ENCODE measurements at places on chromosomes 12 and 14.
A peak's percentile ranks its signal among the peaks of the same experiment; 100 is the strongest.

- no peak for DNase-seq
Observed at GRCh38 chr12:25764409-25764808, 194.1 kb upstream of the RASSF8 start.

- no peak for DNase-seq
Observed at GRCh38 chr12:113136128-113136989, 798 bp upstream of the RASAL1 start.

- no peak for DNase-seq
Observed at GRCh38 chr14:42734041-42734440, 1127.4 kb downstream of the LRFN5 start.

GRCh38 chr12:109467978-109468676 is 9.0 kb downstream of the KCTD10 start:
- DNase-seq: no peak

DNA sequence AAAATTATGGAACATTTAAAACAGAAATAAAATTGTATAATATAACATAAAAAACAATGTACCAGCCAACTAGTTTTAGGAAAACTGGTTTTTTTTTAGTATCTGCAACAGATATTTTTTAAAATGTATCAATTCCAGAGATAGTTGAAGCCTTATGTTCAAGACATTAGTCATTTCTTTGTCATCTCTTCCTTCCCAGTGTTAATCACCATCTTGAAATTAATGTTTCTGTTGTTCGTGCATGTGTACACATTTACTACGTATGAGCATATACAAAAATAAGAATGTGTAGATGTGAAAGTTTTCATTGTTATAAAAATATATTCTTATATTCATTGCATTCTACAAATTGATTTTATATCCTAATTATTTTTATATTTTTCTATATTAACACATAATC is 1062.1 kb downstream of the SLC6A15 start:
- DNase-seq: no peak

- no peak for DNase-seq
Observed at GRCh38 chr12:96822641-96823040, 84.4 kb upstream of the NEDD1 start.

- DNase-seq: no peak
Observed at GRCh38 chr12:51907856-51908425, 637 bp downstream of the ACVRL1 start.

- DNase-seq: no peak
Observed at GRCh38 chr12:94721173-94721572, 70.8 kb upstream of the TMCC3 start.

DNA sequence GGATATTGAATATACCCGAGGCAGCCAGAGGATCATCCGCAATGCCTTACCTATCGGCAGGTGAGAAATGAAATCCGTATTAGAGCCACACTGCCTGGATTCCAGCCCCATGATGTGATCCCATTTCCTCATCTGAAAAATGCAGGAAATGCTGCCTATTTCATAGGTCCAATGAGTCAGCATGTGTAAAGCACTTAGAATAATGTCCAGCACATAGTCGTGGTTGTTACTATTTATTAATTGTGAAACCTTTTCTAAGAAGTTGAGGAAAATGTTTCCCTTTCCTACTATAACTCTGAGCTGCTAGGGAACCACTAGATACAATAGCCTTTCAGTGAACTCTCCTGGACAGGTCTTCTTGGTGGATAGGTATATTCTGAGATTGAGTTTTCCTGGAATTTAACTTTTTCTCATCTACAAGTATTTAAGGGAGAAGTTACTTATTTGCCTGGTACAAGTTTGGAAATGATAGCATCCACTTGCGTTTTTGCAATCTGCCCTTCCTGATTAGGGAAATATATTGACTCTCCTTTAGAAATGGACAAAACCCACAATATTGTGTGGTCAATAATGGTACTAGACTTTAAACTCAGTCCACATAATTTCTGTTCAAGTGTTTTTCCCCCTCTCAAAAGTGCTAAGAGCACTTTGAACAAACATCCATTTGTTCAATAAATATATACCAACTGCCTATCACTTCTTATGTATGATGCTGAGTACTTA is 12.2 kb downstream of the POLR3B start:
- peak; percentile 70 for DNase-seq

- DNase-seq: no peak
Observed at GRCh38 chr12:96636895-96637294, 147.5 kb downstream of the CFAP54 start.

DNA sequence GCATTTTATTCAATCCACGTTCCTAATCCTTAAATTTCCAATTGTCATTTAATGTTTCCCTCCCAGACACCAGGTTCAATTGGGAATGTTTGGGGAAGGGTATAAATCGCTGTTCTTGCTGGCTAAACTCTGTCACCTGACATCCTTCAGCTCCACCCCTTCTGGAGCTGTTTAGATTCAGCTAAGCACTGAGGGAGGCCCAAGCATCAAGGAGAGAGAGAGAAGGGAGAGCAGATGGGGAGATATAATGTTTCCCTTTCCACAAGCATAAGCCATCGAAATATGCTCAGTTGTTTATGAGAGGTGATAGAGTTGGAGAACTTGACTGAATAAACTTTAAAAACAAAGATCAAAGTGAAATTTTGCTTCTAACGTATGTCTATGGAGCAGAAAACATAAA is 1.8 kb downstream of the ABCC9 start:
- no peak for DNase-seq

- DNase-seq: no peak
Observed at GRCh38 chr14:92465353-92466055, 48.1 kb upstream of the RIN3 start.

GRCh38 chr14:99395909-99396530 is 84.6 kb downstream of the SETD3 start:
- peak; percentile 31 for DNase-seq

- no peak for DNase-seq
Observed at GRCh38 chr12:108302016-108302402, 37.1 kb downstream of the CMKLR1 start.

GRCh38 chr14:68426661-68427549 is 366.0 kb downstream of the ZFP36L1 start:
- DNase-seq: peak; percentile 6

DNA sequence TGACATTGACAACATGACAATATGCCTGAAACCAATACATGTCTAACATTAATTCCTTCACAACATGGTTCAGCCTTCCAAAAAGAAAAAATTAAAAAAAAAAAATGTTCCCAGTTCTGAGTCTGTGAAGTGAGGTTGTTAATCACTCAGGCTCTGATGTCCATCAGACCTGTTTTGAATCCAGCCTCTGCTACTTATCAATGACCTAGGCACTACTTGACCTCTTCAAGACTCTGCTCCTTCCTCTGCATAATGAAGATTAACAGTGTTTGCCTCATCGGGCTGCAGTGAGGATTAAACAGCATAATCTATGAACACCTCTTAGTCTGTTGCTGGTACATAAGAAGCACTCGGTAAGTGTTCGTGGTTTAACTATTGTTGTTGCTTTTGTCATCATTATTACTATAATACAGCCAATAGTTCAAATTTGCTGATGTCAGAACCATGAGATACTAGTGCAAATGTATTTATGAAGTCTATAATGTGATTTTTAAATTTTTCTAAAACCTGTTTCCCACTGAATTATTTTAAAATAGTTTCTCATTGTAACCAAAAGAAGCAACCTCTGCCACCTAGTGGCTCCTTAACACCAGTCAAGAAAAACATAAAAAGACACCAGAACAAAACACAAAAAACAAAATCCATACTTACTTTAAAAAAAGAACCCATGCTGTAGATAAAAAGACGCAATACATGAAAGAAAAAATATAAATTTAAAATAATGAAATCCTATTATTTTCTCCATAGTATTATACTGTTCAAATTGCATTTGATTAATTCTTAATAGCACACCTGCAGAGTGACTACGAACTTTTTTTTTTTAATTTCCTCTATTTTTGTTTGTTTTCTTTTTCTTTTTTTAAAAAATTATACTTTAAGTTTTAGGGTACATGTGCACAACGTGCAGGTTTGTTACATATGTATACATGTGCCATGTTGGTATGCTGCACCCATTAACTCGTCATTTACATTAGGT is 20.3 kb upstream of the TMX1 start:
- peak; percentile 26 for DNase-seq

- no peak for DNase-seq
Observed at GRCh38 chr14:90579088-90579487, 182.3 kb downstream of the CALM1 start.

GRCh38 chr12:52582486-52582885 is 8.8 kb upstream of the KRT74 start:
- no peak for DNase-seq

DNA sequence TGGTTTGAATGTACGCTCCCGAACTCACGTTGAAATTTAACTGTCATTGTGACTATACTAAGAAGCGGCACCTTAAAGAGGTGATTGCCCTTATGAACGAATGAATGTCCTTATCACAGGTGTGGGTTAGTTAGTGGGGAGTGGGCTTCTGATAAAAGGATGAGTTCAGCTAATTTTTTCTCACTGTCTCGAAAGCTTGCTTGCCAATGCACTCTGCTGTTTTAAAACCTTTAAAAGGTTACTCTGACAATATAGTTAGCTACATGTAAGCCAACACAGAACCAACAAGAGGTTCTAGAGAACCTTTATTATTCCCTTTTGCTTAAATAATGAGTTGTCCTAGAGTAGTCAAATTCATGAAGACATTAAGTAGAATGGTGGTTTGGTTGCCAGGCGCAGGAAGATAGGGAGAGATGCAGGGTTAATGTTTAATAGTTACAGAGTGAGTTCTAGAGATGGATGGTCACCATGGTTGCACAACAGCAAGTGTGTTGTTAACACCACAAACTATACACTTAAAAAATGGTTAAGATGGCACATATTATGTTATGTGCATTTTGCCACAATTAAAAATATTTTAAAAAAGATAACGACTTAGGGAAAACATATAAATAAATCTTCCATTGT is 26.3 kb downstream of the RTN1 start:
- DNase-seq: no peak

DNA sequence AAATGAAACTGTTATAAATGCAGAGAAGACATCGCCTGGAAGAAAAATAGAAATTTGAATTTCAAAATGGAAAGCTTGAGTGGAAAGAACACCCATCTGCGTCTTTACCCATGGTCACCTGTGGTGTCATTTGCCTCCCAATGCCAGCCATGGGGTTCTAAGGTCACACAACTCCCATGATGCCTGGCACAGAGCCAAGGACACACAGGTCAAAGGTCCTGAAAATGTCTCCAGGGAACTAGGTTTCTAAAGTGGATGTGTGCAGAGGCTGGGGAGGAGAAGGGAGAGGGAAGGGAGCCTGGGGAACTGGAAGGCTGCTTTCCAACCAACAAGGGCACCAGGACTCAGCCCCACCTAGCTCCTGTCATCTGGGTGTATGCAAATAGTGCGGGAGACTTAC is 724.0 kb upstream of the TMEM132C start:
- no peak for DNase-seq

DNA sequence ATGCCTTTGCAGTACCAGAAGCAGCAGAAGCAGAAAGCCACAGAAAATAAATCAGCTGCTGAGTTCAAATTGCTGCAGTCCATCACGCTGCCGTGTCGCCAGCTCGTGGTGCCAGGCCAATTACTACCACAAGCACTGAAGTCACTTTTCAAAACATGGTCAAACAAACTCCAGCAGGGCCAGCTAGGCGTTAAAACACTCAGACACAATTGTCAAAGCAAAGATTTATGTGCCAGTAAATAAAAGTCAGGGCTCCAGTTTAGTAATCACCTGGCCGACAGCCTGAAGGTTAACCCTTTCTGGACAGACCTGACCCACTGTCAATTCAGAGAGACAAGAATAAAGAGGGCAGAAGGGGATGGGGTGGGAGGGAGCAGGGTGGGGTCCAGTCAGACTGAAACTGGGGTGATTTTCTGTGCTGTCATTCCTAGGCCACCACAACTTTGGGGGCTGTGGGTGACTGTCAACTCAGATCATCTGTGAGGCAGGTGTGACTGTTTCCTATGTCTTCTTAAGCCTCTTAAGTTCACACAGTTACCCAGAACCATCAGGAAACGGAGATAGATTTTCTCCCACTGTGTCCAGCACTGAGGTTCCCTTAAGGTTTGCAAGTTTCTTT is 109.8 kb upstream of the FUT8 start:
- no peak for DNase-seq

DNA sequence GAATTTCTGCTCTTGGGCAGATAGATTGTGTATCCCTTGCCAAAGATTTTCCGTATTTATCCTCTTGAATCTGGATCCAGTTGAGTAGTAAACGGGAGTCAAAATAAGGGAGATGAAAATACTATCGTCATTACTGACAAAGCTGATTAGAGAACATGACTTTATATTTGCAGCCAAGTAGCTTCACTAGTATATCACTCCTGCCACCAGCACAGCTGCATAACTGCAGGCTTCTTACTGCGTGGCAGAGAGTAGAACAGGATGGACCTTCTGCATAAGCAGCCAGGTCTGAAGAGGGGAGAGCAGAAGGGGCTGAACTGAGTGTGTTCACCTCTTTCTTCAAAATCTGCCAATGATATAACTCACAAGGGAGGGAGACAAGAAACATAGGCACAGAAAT is 283.7 kb downstream of the FBXL14 start:
- no peak for DNase-seq

DNA sequence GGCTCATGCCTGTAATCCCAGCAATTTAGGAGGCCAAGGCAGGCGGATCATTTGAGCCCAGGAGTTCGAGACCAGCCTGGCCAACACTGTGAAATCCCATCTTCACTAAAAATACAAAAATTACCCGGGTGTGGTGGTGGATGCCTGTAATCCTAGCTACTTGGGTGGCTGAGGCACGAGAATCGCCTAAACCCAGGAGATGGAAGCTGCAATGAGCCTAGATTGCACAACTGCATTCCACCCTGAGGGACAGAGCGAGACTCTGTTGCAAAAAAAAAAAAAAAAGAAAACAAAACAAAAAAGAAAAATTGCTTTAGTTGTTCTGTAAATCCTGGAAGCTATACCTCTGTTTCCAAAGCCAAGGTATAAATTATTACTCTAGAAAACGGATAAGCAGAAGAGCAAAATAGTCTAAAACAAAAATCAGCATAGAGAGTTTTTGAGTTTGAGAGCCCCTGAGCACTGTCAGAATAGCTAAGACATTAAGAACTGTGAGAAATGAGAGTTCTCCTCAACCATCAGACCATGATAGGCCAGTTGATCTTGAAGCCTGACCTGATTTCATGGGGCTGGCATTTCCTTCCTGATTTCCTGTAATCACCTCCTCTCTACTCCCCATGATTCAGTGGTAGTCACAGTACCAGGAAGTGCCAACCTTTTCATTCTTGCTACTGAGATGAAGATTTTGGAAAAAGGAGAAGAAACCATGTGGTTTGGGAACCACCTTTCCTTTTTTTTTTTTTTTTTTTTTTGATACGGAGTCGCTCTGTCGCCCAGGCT is 31.7 kb downstream of the ATP2A2 start:
- peak; percentile 76 for DNase-seq

GRCh38 chr12:119964929-119965328 is 24.1 kb upstream of the BICDL1 start:
- DNase-seq: no peak
